BJ (cell line): ENCODE measurements at places on chromosomes 4 and X.

- no peak for DNase-seq
Observed at GRCh38 chrX:12874581-12874980, 7.7 kb downstream of the TLR7 start.

DNA sequence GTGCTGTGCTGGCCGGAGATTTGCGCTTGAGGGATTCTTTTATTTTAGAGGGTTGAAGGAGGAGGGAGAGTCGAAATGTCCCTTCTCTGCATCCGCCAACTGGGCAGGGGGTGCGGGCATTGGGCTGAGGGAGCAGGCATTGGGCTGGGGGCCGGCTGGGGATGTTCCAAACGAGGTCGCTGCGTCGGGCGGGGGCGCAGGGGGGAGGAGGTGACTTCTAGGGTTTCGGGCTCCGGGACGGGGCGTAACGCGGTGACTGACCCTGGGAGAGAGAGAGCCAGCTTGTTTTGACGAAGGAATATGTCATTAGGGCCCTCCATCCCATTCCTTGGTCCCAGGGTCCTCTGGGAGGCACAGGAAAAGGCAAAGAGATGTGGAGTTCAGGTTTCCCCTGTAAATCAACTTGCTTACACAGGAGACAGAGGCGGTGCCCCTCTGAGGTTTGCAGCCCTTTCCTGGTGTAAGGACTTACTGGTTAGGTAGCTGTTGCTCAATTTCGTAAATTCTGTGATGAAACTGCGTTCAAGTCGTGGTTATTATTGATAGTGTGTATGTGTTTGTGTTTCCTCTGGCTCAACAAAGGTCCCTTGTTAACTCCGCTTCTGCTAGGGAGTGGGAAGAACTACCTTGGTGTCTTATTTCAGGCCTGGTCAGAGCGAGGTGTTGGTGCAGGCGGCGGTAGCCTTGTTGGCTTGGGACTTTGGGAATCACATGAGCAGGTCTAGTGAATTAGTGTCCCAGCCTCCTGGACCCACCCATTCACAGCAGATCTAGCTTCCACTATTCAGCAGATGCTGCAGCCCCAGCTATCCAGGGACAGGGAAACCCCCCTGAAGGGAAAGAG lies 716 bp downstream of the FHIP1A start:
- DNase-seq: no peak

DNA sequence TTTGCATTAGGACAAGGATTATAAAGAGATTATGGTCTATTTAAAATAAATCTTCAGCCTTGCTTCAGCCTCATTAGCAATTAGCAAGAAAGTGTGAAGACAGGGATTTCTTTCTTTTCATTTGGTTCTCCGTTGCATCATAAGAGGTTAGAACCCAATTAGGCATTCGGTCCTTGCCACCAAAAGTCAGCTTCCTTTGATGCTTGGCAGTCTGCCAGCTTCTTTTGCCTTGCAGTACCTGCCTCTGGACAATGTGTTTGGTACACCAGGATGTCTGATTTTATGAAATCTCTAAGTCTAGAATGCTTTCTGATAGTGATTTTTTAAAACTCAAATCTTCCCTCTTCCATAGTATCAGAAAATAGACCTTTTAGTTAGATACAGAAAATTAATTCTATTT lies 12.4 kb downstream of the SMIM20 start:
- DNase-seq: no peak

GRCh38 chr4:1792832-1793495 lies at the start of gene FGFR3:
Gene FGFR3, plus strand, starts transcription at chr4:1793293. Its CDS starts 642 bp downstream, at chr4:1793935.
- no peak for DNase-seq

- no peak for DNase-seq
Observed at GRCh38 chr4:68152411-68152810, 22.7 kb upstream of the TMPRSS11F start.

GRCh38 chr4:128718768-128719167 lies 90.7 kb upstream of the JADE1 start:
- peak; percentile 55 for DNase-seq

DNA sequence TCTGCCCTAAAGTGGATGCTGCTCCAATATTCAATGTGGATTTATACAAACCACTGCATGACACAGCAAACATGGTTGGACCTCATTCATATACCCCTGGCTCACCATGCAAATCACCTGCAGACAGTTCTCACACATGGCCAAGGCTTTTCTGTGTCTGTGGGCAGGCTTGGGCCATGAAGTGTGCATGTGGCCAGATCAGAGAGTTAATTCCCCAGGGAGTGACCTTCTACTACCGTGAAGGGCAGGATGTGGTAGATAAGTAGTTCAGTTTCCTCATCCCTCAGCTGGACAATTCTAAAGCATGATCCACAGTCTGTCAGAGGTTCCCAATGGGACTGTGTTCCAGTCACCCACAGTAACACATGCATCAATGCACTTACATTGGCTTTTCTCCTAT lies 24.6 kb upstream of the BCLAF3 start:
- DNase-seq: no peak
